HFF-Myc (cell line): ENCODE measurements at places on chromosomes 7 and 10.

DNA sequence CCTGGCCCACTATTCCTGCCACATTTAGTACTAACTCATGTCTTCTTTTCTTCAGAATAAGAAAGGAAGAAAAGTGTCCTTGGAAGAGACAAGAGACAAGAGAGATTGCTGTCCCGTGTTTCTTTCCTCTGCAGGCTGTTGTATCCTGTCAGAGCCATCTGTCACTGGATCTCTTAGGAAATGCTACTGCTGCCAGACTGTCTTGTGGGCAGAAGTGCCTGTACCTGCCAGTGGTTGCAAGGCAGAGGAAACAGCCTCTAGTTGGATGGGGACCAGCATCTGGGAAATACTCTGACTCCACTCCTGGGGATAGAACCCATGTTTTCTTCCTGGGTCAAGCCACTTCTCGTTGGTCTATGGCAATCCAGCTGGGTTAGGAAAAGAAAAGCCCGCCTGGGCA lies 16.7 kb upstream of the MAP3K8 start:
- DNase-seq, result no peak

DNA sequence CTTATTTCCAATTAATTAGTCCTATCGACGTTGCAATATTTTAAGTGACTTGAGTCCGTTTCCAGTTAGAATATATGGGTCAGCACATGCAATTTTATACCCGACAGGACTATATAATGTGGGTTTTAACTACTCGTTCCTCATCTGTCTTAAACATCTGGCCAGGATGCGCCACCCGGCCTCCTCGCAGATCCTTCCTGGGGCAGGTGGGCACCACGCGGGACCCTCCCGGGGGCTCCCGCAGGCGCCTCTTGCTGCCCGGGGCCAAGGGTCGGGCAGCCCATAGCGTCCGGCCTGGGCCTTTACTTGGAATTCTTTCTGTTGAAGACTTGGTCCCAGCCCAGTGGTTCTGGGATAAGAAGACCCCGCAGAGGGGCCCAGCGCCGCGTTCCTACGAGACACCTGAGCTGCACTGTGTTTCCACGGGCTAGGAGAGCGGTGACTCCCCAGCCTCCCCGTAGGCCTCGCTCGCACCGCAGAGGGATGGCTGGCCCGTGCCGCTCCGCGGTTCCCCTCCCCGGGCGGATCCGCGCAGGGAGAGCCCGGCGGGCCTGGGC lies 10.1 kb upstream of the MNX1 start:
- no peak for DNase-seq

DNA sequence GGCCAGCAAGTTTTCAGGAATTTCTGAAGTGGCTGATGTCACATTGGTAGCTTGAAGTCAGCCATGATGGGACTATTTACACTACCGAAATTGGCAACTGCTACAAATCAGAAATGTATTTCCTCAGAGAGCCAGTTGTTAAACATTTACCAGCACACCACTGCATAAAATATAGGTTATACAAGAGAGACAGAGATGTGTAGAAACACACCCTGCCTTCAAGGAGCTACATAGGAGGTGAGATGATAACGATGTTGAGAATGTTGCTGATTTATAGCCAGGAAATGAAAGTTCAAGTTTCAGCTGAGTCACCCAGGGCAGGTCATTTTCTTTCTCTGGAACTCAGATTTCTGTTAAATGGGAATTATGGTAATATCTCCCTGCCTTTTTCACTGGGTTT lies 46.0 kb upstream of the TCF7L2 start:
- peak; percentile 21 for DNase-seq

DNA sequence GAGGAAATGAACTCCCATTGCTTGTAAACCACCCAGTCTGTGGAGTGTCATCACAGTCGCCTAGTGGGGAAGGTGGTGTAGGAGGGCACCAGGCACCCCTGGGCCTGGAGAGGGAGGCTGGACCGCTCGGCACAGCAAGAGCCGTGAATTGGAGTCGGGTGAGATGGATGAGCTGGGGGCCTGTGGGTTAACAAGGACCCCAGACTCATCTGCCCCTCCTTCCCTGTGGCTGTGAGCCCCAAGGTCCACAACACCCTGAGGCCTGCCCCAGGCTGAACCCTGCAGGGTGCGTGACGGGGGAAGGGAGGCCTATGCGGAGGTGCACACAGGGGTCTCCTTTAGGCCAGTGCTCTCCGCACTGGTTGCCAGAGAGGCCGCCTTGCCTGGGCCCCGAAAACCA lies 581.4 kb upstream of the FOXK1 start:
- DNase-seq, result no peak

- DNase-seq, result no peak
These were observed 54.8 kb upstream of the CACUL1 start for GRCh38 chr10:118809357-118810220.

- peak; percentile 3 for DNase-seq
These were observed 114.0 kb upstream of the COBL start for GRCh38 chr7:51430480-51431086.

DNA sequence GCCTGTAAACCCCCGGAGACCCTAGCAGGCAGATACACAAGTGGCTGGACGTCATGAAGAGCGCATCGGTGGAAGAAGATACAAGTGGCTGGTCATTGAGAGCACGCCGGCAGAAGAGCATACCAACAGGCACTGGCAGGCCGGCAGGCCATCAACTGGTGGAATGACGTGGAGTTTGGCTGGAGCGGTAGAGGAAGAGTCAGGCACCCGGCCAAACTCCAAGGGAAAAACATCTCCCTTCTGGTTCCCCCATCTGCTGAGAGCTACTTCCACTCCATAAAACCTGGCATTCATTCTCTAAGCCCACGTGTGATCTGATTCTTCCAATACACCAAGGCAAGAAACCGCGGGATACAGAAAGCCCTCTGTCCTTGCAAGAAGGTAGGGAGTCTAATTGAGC lies 113.4 kb upstream of the NPSR1 start:
- no peak for DNase-seq

DNA sequence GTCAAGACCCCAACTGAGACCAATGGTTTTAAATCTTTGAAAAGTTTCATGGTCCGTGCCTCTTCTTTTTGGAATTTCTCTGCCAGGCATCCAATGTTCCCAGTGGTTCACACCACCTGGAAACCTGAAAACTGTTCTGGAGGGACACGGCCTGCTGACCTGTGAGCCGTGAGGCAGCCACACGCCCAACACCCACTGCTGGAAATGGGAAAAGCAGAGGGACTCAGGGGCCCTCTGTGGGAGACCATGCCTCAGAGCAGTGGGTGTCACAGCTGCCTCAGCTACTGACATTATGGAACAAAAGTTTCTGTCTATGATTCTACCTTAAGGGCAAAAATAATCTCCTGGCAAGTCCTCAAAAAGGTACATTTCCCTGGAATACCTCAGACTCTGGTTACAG lies 70.4 kb upstream of the VIPR2 start:
- DNase-seq, result no peak
